Activated effector memory CD4-positive, alpha-beta T cell treated with Interleukin-2 at 50 U/mL for 16 hours (primary cell): ENCODE measurements at places on chromosomes 2 and 18.

DNA sequence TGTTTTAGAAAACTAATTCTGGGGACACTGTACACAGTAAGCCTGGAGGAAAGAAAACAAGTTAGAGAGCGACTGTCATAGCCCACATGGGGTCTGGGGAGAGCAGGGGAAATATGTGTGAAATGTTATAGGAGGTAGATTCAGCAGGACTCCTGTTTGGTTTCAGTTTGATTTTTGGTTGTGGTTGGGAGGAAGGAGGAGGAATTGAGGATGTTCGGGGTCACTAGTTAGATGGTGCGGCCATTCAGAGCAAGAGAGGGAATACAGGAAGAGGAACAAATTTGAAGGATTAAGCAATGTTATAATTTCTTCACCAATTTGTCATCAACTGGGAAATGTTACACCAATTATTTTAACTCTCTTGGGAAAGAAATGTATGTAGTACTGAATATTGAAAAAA is 25.1 kb downstream of the TTC39C start:
- no peak for DNase-seq

GRCh38 chr2:65142515-65142914 is 12.6 kb upstream of the RAB1A start:
- no peak for DNase-seq

- DNase-seq, result no peak
Observed at GRCh38 chr2:212975333-212975732, 176.1 kb downstream of the IKZF2 start.

- no peak for DNase-seq
Observed at GRCh38 chr2:27782701-27783100, 11.2 kb downstream of the MRPL33 start.

GRCh38 chr2:19124135-19124534 is 234.3 kb downstream of the OSR1 start:
- DNase-seq, result no peak

- DNase-seq, result no peak
Observed at GRCh38 chr2:145235312-145235711, 715.4 kb upstream of the ZEB2 start.

- no peak for DNase-seq
Observed at GRCh38 chr2:181937473-181937872, 45.9 kb downstream of the ITPRID2 start.

- DNase-seq, result no peak
Observed at GRCh38 chr2:125471963-125472362, 1184.0 kb upstream of the GYPC start.

DNA sequence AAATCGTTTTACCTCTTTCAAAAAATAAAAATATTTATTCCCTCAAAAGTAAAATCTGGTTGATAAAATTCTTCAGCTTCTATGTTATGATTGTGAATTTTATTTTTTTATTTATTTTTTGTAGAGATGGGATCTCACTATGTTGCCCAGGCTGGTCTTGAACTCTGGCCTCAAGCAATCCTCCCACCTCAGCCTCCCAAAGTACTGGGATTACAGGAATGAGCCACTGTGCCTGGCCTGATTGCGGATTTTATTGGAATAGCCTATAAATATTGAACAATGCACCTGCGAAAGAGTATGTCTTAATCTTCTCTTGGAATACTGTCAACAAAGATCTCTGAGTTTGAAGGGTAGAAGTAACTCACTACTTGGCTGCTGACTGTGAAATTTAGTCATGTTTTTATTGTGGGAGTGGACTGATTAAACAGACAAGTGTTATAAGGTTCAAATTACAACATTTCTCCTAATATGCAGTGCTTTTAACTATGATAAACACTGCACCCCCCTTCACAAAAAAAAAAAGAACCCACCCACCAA is 138.0 kb downstream of the AFF3 start:
- no peak for DNase-seq

DNA sequence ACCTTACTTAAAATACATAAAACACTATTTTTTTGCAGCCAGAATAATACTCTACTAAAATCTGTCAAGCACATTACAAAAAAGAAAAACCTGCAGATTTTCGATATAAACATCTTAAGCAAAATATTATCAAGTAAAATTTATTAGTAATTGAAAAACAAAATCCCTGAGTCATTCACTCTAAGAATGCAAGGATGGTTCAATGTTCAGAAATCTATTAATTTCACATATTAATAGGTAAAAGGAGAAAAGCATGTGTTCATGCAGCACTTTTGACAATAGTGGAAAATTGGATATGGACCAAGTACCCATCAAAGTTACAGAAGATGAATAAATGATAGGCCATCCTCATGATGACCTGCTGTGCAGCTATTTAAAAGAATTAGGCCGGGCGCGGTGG is 66.2 kb upstream of the OTOS start:
- DNase-seq, result no peak

DNA sequence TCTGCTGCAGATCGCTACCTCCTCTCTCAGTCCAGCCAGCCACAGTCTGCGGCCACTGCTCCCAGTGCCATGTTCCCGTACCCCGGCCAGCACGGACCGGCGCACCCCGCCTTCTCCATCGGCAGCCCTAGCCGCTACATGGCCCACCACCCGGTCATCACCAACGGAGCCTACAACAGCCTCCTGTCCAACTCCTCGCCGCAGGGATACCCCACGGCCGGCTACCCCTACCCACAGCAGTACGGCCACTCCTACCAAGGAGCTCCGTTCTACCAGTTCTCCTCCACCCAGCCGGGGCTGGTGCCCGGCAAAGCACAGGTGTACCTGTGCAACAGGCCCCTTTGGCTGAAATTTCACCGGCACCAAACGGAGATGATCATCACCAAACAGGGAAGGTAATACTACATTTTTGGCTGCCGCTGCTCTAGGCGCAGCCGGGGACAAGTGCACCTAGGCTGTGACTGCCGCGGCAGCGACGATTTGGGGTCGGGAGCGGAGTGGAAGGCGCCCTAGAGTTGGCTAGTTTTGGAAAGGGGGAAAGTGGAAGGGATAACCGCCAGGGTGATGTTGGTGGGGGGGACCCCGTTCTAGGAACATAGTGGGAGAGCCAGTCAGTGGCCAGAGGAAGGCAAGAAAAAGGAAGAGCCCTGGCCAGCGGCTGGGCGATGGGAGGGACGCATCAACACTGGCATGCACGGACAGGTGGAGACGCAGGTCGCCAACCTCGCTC is 776 bp downstream of the TBR1 start:
- no peak for DNase-seq

DNA sequence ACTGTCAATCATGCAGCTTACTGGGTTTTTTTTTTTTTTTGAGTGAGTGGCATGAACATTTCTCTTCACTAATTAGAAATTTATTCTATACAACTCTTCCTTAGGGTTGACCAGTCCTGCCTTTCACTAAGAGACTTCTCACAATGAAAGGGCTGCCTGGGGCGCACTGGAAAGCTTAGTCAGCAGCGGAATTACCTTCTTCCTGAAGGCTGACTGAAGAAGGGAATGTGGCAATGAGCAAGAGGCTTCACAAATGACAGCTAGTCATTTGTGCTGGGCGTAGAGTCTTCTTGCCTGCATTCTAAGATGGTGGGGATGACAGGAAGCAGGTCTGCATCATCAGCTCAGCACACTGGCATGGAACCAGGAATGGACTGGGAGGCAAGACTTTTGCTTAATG is 15.6 kb upstream of the SCN3A start:
- DNase-seq, result no peak

DNA sequence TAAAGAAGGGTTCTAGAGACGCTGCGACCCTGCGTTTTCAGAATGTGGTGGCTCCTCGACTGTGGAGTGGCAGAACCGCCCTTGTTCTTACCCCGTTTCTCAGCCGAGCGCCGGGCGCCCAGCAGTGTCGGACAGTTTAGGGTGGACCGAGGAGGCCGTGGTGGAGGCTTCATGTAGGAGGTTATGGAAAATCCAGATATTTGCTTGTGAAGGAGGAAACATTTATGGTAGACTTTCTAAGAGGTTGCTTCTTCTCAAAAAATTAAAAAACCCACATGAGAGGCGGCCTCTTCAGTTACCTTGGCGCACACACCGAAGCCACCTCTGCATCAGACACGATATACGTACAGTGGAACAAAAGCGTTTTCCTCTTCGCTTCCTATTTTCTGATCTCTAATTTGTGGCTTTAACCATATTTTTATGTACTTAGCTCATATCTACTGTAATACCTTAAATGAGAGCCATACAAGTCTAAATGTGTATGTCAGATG is 120.8 kb downstream of the NFATC1 start:
- DNase-seq, result no peak
